ENCODE measurements at places on chromosomes 16 and 17.

- DNase-seq = no peak
Measured at GRCh38 chr17:4256952-4257351, 6.8 kb downstream of the ANKFY1 start.

DNA sequence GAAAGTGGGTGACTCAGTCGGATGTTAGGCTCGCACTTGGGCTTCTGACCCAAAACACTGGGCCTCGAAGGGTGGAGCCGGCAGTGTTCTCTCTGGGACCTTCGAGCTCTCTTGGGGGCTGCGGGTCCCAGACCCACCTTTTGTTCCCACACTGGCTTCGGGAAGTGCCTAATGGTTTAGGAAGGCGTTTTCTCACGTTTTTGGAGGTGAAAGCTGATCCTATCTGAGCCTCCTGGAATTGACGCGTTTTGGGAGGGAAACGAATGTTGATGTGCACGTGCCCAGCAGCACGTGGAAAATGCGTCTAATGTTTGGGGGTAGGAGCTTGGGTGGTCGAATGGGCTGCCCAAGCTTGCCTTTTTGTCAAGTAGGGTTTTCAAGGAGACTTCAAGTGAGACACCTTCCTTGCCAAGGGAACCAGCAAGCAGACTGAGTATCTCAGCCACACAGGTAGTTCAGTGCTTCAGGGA is 666 bp downstream of the HGS start:
- DNase-seq = no peak

- DNase-seq = no peak
Measured at GRCh38 chr17:37450112-37450511, 39.6 kb upstream of the DUSP14 start.

DNA sequence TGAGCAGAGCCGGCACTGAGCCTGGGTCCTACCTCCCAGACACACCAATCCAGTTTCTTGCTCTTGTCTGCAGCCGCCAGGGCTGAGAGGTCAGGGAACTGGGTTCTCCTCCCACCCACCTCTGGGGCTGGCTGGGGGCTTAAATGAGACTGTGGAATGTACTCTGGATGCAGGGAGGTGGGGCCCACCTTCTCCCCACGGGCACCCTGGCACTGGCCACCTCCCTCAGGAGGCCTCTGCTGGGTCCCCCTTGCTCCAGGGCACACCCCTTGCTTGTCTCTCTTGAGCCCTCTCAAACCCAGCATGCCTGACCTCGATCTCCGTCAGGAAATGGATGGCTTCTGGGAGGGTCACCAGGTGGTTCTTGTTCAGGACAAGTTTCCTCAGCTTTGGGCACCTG is 6.4 kb downstream of the FLII start:
- DNase-seq = no peak

- DNase-seq = no peak
Measured at GRCh38 chr16:82583422-82583821, 43.3 kb upstream of the CDH13 start.

- no peak for DNase-seq
Measured at GRCh38 chr17:17554266-17554665, 37.2 kb downstream of the PEMT start.

DNA sequence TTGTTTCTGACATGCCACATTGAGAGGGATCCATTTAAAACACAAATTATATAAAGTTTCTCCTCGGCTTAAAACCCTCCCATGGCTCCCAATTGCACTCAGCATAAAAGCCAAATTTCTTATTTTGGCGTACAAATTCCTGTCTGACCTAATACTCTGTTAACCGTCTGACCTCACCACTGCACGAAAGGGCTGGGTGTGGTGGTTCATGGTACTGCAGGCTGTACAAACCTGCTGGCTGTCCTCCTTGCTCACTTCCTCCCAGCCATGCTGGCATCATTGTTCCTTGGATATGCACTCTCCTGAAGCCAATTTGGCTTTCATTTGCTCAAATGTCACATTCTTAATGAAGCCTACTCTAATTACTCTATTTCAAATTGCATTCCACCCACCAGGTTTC is 301.6 kb upstream of the C16orf82 start:
- no peak for DNase-seq

DNA sequence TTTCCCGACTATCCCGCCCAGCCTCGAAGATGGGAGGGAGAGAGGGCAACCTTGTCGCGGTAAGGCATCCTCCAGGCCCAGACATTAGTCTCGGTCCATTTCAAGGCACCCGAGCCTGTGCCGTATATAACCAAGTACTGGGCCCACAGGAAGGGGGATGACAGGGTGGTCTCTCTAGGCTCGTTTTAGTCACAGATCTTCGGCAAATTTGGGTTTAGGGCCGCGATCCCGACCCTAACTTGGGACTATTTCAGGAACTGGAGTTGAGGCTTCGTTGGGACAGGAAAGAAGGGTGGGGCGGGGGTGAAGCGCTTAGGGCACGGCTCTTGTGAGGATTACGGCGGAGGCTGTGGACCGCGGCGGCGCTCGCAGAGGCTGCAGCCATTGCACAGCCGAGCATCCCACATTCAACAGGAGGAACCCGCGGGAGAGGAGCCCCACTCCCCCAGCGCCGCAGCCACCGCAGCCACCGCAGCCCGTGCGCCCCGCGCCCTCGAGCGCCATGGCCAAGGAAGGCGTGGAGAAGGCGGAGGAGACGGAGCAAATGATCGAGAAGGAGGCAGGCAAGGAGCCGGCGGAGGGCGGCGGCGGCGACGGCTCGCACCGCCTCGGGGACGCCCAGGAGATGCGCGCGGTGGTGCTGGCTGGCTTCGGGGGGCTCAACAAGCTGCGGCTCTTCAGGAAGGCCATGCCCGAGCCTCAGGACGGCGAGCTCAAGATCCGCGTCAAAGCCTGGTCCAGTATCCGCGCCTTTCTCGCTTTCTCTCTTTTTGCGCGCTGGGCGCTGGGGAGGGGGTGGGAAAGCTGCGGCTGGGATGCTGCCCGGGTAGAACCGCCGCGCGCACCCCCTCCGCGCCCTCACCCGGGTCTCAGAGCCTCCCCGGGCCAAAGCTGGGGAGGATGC is at the start of gene VAT1L:
Gene VAT1L, plus strand, starts transcription at position 384 of the 904 bp plus-strand sequence. Its CDS starts 119 bp downstream, at position 503.
- DNase-seq = peak; percentile 82

DNA sequence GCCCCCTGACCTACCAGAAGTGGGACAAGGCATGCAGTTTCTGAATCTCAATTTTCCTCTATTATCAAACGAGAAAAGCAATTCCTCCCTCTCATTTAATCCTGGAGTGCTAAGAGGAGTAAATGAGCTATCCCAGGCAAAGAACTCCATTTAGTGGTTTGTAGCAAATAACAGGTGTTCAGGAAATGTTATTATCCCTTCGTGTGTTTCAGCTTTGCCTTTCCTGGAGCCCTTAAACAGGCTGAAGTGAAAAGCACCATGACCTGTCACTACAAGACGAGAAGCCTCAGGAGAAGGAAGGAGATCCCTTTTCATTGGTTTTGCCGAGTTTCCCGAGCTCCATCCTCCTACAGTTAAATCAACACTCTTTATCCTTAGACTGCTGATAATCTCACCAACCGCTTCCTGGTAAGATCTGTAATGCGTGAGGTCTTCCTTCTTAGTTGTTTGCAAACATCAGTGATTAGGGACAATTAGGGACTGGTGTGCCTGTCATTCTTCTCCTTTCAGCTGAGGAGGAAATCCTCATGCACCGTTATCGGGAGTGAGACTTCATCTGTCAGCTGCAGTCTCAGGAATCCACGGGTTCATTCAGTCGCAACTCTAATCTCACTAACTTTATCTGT is 30.8 kb upstream of the MYOCD start:
- DNase-seq = no peak

DNA sequence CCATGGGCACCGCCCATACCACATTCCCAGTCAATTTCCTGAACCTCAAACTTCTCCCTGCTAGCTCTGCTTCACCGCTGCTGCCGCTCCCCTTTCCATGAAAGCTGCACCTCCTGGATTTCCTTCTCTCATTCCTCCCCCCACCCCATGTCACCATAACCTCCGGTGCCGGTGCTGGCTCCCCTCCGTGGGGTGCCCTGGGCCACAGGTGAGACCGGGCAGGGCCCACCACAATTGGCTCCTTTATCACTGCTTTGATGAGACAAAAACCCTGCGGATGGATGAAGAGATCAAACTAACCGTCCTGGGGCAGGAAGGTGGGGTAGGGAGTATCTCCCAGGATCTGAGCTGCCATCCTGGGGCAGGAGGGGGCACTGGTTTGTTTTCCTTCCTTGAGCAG is 111.3 kb upstream of the LHX1 start:
- no peak for DNase-seq

GRCh38 chr16:9260666-9261065 is 169.2 kb downstream of the HAPSTR1 start:
- no peak for DNase-seq

GRCh38 chr17:1422885-1423284 is 22.9 kb upstream of the YWHAE start:
- no peak for DNase-seq

- DNase-seq = no peak
Measured at GRCh38 chr17:27327397-27327796, 33.5 kb downstream of the WSB1 start.

- DNase-seq = peak; percentile 92
Measured at GRCh38 chr17:63699638-63700527, at the start of gene LIMD2. Gene LIMD2, minus strand, starts transcription at chr17:63700125. Its CDS starts 827 bp downstream, at chr17:63699298.

GRCh38 chr16:66309-67182 is 5.9 kb downstream of the RHBDF1 start:
- DNase-seq = no peak

- no peak for DNase-seq
Measured at GRCh38 chr16:13999071-13999894, 71.8 kb upstream of the MRTFB start.

DNA sequence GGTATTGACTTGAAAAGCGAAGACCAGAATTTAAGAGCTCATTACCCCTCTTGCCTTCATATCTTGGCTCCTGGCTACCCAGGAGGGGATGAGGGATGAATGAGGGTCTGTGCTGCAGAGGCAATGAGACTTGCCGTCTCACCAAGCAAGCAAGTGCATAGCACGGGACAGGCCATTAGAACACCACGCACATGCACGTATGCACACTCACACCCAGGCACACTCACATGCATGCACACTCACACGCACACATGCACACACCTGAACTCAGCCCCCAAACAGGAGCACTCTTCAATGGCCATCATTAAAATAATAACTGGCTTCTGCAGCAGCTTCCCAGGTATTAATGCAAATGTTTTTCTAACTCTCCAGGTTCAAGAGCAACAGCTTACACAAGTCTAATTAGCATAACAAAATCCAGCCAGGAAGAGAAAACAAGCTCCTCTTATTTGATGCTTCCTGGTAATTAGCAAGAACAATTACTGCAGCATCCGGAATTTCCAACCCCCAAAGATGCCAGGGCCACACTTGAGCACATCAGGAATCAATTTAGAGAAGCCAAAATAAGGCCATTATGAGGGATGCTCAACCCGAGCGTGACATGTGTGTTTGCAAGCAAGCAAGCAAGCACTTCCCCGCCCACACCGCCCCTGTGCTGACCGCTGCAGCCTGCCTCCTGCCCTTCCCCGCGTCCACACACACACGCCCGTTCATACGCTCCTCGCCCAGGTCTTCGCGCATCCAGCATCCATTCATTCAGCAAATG is 171.6 kb upstream of the TNRC6C start:
- DNase-seq = peak; percentile 68

DNA sequence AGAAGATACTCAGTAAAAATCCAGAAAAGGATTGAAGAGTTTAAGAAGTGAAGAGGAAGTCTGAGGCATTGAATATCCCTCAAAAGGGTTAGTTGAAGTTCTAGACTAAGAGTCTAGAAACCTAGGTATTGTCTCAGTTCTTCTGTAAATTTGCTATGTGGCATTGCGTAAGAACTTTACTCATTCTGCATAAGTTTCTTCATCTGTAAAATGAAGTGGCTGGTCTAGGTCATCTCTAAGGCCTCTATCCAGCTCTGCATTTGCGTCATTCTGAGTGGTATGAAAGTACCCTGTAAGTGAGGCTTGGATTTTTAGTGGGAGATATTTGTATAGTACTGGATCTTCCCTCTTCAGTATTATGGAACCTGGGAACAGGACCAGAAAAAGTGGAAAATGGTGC is 130.2 kb downstream of the MYO1D start:
- no peak for DNase-seq

All from ecto neural progenitor cell (in vitro differentiated cells).